IPS DF 19.7 (cell line): ENCODE measurements at places on chromosomes 3 and 15.

- DNase-seq, result peak; percentile 57
These were observed 77.2 kb downstream of the SCN10A start for GRCh38 chr3:38738630-38739395.

GRCh38 chr15:41661078-41661517 is 893 bp downstream of the MGA start:
- DNase-seq, result no peak

- no peak for DNase-seq
These were observed 198.2 kb upstream of the ROBO2 start for GRCh38 chr3:76841747-76842146.

- peak; percentile 17 for DNase-seq
These were observed 38.5 kb downstream of the SCN11A start for GRCh38 chr3:39013289-39013688.

DNA sequence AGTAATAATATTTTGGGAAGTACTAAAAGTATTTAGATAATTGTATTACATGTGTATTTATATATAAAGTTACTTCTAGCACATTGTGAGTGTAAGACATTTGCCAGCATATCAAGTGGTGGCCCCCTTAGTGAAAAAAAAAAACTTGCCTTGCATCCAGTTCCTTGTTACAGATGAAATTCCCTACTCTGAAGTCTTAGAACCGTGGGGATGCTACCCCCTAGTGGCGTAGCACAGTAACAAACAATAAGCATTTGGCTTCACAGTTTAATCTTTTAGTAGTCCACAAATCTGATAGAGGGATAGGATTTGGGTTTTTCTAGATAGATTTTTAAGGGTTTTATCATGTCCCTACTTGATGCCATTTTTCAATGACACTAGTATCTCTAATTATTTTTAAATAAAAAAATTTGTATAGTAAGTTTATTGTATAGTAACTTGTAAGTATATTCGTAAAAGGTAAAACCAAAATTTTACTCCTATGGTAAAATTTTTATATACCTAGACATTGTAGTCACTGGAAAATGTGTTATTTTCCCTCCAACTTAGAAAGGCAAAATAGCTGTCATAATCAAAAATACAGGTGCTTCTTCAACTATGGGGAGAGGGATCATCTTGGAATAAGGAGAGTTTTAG is 14.3 kb downstream of the SMC4 start:
- no peak for DNase-seq

DNA sequence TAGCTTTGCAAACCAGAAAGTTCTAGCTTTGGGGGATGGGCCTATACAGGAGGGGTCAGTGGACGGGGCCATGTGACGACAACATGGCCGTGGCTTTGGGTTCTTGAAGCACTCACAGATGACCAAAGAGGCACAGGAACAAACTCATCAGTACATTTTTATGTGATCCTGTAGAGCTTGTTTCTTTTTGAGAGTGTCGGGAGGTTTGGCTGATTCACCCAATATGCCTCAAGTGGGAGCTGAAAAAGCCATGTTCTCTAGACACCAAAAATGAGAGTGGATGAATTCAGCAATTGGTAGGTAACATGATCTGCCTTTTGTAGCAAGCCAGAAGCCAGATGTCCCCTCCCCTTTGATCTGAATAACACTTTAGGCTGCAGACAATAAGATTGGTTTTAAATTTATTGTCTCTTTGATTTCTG is 30.1 kb downstream of the GREM1 start:
- DNase-seq, result no peak

DNA sequence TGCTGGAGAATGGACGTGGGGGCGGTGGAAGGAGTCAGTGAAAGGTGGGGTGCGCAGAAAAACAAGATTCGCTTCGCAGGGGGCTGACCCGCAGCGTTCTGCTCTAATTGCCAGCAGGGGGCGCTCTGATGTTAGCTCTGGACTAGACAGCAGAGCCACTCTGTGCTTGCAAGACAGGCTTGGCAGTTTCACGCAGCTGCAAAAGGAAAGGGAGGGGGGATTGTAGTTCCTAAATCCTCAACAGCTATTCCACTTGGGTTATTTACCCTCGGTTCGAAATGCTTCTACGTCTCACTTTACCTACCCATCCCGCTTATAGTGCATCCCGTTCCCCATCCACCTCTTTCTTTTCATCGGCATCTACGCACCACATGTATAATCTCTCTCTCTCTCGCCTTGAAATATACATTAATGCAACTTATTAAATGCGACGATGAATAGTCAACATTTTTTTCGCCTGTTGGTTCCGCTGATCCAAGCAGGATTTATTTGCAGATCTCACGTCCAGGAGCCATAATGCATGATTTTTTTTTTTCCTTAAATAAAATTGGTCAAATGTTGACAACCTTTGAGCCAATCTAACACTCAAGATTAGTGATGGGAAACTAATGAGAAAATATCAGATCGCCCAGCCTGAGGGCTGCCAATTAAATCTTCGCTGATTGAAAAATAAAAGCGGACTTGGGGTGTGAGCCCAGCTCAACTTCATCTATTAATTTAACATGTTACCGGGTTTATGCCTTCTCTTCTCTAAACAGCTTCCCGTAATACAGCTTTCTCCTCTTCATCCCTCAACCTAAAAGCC is 216.4 kb downstream of the MEIS2 start:
- no peak for DNase-seq

DNA sequence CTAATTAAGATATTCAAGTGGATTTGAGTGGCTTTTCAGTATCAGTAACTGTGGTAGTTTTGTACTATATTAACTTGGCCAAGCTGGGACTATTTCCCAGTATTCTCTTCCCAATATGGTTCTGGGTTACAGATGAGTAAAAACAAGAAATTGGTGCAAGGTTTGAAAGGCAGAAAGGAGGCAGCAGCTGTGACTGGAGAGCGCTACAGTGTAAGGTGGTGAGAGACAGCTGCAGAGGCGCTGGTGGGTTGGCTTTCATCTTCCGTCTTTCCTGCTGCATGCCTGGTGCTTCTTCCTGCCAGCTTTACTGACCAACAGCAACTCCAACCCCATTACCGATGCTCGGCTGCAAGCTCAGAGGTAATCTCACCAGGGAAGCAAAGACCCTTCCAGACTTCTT is 9.8 kb downstream of the DPH3 start:
- no peak for DNase-seq

- no peak for DNase-seq
These were observed 15.1 kb upstream of the POMGNT2 start for GRCh38 chr3:43120937-43121336.

GRCh38 chr3:39191773-39192172 is 622 bp downstream of the XIRP1 start:
- DNase-seq, result no peak

GRCh38 chr3:50418850-50419249 is 59.5 kb upstream of the TMEM115 start:
- no peak for DNase-seq

DNA sequence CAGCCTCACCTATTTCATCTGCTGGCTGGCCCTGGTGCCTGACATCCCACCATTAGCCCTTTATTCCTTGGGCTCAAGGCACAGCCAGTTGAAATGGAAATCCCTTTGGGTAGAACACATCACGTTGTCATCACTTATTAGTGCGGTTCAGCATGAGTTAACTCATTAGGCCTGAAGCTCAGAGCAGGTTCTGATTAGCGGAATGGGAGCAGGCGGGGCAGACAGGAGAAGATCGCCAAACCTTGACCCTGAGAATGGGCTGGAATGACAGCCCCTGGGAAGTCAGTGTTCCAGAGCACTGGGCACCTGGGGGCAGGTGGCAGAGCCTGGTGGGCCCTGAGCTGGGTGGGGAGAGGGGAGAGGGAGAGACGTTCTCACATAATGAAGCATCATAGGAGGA is 5.8 kb downstream of the ITGA11 start:
- no peak for DNase-seq

GRCh38 chr3:99365979-99366378 is 272.4 kb upstream of the COL8A1 start:
- no peak for DNase-seq

GRCh38 chr3:22175947-22176346 is 424.9 kb upstream of the ZNF385D start:
- DNase-seq, result no peak

GRCh38 chr15:41949401-41950126 is 22.8 kb downstream of the EHD4 start:
- DNase-seq, result no peak

- DNase-seq, result no peak
These were observed 126.7 kb downstream of the UACA start for GRCh38 chr15:70636540-70637165.

DNA sequence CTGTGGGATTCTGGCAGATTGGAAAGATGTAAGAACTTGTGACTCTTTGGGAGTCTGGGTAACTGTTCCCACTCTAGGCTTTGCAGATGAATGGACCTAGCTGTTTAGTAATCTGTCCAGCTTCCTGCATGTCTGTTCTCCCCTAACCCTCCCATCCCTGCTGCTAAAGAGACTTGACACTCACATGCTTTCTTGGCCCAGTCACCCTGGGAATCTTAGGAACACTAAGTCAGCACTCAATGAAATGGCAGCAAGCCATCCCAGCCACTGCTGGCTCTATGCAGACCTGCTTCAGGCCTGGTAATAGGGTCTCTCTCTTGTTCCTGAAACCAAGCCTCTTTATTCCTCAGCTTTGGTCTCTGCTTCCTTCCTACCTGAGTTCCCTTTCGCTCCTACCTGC is 63.7 kb upstream of the THSD4 start:
- no peak for DNase-seq

DNA sequence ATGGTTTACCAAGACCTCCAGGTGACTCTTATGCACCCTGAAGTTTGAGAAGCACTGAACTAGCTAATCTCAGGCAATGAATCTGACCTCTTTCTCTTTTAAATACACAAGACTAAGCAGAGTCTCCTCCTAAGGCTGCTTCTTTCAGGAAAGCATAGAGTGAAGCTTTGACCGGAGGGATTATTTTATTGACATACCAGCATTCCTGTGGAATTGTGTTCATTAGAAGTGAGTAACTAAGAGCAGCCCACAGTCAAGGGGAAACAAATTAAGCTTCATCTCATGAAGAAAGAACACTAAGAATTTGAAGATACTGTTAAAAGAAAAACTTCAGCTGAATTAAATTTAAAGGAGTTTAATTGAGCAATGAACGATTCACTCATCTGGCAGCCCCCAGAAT is 963.5 kb downstream of the NTRK3 start:
- DNase-seq, result no peak

GRCh38 chr15:25250906-25251622 is 187.8 kb downstream of the UBE3A start:
- no peak for DNase-seq

GRCh38 chr3:194951931-194952582 is 266.4 kb downstream of the FAM43A start:
- no peak for DNase-seq
